Kidney capillary endothelial cell (primary cell): ENCODE measurements at places on chromosomes 16 and 17.

GRCh38 chr17:8459107-8459506, 23.4 kb downstream of the NDEL1 start:
- DNase-seq, result no peak

DNA sequence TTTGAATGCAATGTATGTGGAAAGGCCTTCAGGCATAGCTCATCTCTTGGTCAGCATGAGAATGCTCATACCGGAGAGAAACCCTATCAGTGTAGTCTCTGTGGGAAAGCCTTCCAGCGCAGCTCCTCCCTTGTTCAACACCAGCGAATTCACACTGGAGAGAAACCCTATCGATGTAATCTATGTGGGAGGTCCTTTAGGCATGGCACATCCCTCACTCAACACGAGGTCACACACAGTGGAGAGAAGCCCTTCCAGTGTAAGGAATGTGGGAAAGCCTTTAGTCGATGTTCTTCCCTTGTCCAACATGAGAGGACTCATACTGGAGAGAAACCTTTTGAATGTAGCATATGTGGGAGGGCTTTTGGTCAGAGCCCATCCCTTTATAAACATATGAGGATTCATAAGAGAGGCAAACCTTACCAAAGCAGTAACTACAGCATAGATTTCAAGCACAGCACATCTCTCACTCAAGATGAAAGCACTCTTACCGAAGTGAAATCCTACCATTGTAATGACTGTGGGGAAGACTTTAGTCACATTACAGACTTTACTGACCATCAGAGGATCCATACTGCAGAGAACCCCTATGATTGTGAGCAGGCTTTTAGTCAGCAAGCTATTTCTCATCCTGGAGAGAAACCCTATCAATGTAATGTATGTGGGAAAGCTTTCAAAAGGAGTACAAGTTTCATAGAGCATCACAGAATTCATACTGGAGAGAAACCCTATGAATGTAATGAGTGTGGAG, 24.7 kb downstream of the ZFP90 start:
- DNase-seq, result no peak

- DNase-seq, result no peak
Measured at GRCh38 chr17:34886831-34887230, 74.4 kb downstream of the CCT6B start.

DNA sequence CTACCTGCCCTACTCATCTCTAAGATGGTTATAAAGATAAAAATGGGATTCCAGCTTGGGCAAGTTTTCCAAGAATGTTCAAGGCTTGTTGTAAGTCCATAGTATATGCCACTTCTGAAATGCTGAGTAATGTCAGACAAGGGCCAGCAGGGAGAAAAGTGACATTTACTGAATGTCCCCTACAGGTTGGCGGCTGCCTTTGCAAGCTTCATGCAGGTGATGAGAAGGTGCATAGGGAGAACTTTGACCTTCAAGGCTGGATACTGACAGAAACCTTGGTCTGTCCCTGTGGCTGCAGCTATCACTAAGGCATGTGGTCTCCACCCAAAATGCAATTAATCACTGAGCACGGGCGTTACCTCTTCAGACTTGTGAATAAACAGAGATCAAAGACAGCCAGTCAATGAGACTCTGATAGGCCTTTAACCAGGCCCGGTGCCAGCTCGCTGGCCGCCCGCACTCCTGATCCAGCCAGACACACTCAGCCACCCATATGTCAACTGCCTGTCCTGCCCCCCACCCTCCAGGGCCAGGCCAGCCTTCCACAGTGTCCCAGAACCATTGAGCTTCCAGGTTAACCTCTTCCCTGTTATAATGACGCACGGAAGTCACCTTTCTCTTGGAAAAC, 26.8 kb upstream of the AXIN2 start:
- no peak for DNase-seq

DNA sequence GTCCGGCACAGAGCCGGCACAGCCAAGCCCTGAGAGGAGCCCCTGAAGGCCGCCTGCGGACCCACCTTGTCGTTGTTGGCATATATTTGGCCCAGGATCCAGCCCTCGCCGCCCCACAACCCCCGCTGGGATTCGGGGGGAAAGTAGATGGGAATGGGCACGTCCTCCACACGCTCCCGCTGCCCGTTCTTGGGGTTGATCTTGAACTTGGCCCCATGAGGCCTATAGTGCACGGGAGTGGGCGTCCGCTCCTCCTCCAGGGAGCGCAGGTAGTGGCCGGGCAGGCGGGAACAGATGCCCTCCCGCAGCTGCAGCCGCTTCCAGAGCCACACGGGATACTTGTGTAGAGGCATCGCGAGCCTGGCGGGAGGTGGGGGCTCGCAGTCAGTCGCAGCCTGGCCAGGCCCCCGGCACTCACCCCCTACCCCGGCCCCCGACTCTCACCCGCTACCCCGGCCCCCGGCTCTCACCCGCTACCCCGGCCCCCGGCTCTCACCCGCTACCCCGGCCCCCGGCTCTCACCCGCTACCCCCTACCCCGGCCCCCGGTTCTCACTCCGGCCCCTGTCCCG, 387 bp downstream of the MRPL28 start:
- no peak for DNase-seq

DNA sequence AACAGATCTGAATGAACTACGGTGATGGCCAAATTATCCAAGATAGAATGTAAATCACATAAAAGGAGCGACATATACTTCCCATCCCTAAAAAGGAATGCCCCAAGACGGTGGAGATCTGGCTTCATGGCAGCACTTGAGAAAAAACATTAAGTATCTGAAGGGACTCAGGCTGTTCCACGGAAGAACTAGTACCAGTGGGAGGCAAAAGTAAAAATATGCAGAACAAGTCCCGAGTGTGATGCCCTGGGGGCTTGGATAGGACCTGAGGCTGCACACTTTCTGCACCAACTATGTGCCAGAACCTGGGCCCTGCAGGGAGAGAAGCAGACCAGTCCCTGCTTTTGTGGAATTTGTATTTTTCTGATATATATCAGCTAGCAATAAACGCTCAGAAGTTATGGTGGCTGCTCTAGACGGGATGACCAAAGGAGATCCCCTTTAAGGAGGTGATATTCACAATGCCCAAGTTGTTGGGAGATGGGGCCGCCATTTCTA, 539 bp upstream of the CKLF start:
- DNase-seq, result no peak

DNA sequence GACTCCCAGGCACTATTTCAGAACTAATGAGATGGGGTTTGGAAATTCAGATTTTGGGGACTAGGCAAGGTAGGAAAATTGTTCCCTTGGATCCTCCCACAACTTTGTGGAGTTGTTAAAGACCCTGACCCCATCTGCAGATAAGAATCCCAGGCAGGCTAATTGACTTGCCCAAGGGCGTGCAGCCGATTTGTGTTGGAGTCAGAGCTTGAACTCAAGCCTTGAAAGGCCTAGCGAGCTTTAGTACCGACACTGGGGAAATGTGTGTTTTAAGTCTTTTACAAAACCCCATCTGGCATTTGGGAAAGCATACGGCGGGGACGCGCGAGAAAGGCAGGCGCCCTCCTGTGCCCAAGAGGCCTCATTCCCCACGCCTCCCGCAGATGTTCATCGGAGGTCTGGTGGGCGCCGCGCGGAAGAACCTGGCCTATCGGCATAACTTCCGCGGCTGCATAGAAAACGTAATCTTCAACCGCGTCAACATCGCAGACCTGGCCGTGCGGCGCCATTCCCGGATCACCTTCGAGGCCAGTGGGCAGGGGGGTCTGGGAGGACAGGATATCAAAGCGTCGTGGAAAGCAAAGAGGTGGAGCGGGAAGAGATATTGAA, 4.3 kb downstream of the CNTNAP1 start:
- no peak for DNase-seq

DNA sequence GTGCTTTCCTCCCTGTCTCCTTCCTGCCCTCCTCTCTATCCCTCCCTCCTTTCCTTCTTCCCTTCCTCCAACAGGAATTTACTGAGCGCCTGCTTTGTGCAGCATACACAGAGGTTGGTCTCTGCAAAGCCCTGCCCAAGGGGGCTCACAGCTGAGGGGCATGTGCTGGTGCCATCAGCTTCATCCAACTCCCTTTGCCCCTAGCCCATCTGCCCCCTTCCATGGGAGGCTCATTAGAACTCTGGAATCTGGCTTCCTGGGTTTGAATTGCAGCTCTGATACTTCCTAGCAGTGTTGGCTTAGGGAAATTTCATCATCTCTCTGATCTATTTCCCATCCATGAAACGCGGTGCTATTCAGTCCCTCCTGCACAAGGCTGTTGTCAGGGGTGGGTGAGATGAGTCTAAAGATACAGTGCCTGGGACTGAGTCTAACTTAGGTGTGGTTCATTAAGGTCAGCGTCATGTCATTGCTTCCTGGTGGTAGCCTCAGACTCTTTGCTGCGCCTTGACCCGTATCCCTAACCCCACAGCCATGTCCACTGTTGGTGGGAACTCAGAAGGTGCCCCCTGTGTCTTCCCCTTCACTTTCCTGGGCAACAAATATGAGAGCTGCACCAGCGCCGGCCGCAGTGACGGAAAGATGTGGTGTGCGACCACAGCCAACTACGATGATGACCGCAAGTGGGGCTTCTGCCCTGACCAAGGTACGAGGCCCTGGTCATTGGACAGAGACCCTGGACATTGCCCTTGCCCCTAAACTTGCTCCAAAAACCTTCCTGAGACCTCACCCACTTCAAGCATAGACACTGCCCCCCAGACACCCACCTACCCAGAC, 10.3 kb downstream of the MMP2 start:
- no peak for DNase-seq

DNA sequence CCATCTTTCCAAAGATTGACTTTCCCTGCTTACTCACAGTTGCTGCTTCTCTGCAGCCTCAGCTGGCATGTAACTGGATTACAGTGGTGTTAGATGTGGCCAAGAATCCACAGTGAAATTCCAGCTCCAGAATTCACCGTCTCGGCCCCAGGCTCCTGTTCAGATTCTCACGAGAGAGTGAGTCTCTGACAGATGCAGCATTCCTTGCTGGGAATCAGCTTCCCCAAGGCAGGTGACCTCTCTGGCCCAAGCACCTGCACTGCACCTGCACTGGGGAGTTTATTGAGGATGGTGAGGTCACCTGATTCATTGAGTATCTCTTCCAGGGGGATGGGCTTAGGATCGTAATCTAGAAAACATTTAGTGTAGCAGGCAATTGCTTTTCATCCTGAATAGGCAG, 600.5 kb upstream of the RBFOX1 start:
- DNase-seq, result no peak

DNA sequence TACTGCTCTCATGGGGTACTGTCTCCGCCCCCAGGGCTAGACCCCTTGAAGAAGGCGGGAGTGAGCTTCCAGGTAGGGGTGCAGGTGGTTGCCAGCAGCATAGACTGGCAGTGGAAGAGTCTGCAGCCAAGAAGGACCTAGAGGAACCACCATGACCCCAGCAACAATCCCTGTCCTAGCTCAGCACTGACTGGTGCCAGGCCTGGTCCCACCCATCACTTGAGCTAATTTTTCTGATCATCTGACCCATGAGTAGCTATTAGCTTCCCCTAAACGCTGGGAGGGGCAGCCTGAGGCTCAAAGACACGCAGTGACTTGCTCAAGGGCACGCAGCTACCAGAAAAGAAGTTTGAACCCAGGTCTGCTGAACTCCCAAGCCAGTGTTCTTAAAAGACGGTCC, 945 bp downstream of the PRM3 start:
- DNase-seq, result no peak

DNA sequence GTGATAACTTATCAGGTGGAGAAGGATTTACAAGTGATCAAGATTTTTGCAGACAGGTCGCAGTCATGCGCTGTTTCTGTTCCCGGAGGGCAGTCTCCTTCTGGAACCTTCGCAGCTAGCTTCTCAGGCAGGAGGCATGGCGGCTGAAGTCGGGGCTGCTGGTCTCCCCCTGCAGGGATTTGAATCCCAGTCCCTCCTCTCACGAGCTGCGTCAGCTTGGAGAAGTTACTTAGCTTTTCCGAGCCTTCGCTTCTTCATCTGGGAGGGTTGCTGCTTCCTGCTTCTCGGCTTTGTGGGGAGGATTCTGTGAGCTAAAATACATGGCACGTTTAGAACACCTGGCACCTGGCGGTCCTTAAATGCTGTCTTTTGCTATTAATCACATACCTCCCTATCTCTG, 287.8 kb upstream of the FOXF1 start:
- no peak for DNase-seq

GRCh38 chr17:12722282-12722681, 56.6 kb downstream of the MYOCD start:
- DNase-seq, result no peak

DNA sequence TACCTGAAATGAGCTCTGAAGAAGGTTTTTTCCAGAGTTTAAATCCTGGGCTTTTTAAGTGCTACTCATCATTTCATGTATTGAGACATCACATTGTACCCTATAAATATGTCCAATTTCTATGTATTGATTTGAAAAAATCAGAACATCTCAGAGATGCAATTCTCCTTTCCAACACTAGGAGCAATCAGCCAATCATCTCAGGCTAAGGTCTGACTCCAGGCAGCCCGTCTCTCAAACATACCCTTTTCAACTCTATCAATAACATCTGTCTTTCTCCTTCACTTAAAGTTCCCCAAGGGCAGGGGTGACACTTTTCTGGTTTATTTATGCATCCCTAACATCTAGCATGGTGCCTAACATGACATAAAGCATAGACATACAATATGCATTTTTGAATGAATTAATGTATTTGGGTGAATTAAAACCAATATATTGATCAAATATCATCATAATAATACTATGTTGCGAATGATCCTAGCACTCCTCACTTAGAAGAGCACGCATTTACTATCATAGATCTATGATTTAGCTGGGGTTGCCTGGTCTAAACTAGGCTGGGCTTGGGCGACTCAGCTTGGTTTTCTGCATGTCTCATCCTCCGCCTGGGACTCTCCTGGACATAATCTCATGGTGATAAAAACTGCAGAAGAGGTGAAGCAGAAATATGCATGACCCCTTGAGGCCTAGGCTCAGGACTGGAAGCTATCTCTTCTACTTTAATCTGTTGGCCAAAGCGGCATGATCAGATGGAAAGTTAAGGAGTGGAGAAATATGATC, 5.2 kb upstream of the CDH11 start:
- no peak for DNase-seq

- no peak for DNase-seq
Measured at GRCh38 chr17:79464318-79465010, 146.4 kb downstream of the RBFOX3 start.
